HEK293T (cell line): ENCODE measurements at places on chromosomes 6 and 20.

- DNase-seq = no peak
These were observed 963.3 kb downstream of the KIF16B start for GRCh38 chr20:15609921-15610320.

DNA sequence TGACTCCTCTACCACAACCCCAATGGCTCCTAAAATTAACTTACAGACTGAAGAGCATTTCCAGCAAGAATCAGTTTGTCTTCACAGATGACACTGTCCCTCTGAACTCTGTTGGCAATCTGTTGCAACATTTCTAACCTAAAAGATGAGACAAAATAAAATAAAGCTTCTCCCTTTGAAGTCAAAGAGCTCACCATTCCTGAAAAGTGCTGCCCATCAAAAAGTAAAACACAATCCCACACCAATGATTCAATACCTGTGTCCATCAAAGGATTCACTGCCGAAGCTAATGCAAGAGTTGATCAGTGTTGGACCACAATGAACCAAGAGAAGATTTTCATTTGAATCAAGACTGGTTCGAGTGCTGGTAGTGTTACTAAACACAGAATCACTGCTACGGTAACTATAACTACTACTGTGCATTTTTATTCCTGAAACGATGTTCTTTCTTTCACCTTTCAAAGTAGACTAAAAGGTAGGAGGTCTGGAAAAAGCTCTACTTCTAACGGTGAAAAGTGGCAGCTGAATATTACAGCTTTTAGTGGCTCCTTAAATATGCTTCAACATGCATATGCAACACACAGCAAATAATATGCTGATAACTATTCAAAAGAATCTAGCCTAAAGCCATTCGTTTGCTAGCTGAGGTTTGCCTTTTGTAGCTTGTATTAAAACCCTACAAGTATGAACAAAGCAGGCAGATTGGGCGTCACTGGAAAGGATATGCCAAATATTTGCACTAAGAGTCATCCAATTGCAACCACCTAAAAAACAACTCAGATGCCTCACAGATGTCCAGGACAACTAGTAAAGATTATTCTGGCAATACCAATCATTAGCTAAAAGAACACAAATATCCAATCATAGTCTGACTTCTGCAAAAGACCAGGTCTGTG lies at the start of gene DST:
Gene DST, minus strand, starts transcription at position 524 of the 896 bp plus-strand sequence.
- DNase-seq = no peak

DNA sequence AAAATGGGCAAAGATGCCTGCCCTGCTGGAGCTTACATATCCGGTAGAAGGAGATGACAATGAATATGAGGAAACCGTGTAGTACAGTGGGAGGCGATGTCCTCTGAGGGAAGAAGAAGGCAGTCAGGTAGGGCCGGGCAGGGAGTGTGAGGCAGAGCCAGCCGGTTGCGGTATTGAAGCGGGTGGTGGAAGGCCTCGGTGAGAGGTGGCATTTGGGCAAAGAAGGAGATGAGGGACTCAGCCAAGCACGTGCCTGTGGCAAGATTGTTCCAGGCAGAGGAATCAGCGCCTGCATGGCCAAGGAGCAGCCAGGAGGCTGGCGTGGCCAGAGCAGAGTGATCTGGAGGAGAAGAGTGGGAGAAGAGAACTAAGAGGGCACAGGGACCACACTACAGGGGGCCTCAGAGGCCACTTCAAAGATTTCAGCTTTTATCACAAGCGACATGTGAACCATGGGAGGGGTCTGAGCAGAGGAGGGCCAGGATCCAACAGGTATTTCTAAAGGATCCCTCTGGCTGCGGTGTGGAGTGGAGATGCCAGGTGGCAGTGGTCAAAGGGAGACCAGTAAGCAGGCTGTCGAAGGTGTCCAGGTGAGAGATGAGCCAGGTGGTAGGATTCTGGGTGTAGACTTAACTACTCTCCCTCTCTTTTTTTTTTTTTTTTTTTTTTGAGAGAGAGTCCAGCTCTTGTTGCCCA lies 13.8 kb downstream of the MDFI start:
- no peak for DNase-seq

GRCh38 chr20:63156221-63156671 lies 59.7 kb downstream of the YTHDF1 start:
- no peak for DNase-seq

- peak; percentile 66 for DNase-seq
These were observed at the start of gene FAXC for GRCh38 chr6:99349171-99350141. TSS of gene FAXC (minus strand) at chr6:99349674. CDS start at chr6:99349372, 302 bp downstream.

GRCh38 chr20:45090481-45090880 lies 10.4 kb downstream of the KCNS1 start:
- no peak for DNase-seq

DNA sequence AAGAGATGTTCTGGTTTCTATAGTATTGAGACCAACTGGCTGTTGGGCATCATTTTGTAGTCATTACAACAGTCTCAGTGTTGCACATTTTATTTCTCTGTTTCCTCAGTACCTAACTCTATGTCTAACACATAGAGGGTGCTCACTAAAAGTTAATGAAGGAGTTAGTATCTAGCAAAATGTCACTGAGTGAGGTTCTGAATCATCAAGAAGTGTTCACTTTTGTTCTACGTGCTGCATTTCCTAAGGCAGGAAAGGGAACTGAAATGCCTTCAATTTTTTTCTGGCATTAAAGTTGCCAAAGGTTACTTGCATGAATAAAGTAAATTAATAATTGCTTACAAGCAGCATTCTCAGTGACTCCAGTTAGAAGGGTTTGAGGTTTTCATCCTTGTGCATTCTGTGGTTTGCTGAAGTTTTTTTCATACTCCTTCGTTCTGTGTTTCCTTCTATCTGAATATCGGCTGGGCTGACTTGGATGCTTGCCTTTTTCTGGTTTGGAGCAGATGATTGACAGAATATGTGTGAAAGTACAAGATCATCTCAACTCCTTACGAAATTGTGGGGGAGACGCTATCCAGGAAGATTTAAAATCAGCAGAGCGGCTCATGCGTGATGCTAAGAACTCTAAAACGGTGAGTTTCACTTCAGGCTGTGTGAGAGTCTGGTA lies 114.5 kb upstream of the SCGN start:
- DNase-seq = no peak

- no peak for DNase-seq
These were observed 127.0 kb downstream of the PAK5 start for GRCh38 chr20:9711872-9712271.

GRCh38 chr20:53336892-53337291 lies 256.7 kb downstream of the ZNF217 start:
- DNase-seq = no peak

DNA sequence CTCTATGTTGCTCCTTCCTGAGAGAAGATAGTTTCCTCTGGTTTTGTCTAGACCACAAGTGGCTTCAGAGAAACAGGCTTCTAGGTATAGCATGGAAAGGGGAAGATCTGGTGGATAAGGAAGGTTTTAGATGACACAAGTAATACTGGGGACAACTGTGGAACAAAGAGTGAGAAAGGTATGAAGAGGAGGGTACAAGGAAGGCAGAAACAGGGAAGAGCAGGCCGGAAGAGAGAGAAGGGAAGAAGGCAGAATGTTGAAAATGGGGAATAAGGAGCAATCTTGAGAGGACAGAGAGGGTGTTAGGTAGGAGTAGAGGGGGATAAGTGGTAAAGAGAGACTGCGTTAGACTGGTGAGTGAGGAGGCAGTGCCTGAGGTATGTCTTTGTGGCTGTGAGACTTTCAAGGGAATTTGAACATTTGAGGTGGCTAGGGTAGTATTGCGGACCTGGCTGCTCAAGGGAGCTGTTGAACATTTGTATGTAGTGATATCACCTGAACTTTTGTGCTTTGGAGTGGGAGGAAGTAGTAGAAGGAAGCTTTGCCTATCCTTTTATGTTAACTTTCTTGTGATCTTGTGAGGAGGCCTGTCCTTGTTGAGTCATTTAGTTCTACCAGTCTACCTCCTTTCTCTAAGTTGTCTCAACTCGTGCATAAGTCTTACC lies 69.5 kb downstream of the FOXO3 start:
- DNase-seq = no peak

- no peak for DNase-seq
These were observed 40.9 kb downstream of the DSTN start for GRCh38 chr20:17610566-17611289.

GRCh38 chr6:63975699-63976098 lies 340.1 kb downstream of the PHF3 start:
- DNase-seq = no peak

- no peak for DNase-seq
These were observed 35.4 kb upstream of the HFE start for GRCh38 chr6:26051665-26052310.

- peak; percentile 92 for DNase-seq
These were observed 23.0 kb upstream of the GTSF1L start for GRCh38 chr20:43749734-43750294.

DNA sequence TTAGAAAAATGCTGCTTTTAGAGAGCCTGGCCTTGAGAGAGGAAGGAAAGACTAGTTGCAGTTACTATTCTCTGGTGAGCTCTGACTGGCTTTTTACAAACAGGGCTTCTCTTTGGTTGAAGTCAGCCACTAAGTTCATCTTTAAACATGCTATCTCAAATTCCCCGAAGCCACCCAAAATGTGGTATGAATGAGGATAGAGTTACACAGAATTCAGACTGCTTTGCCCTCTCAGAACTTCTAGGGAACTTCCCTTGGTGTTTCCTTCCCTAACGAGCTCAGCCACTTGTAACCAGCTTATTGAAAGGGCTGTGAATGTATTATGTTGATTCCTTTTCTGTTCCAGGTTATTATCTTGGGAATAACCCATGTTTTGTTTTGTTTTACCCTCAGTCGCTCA lies 73.5 kb downstream of the EFHC1 start:
- no peak for DNase-seq

DNA sequence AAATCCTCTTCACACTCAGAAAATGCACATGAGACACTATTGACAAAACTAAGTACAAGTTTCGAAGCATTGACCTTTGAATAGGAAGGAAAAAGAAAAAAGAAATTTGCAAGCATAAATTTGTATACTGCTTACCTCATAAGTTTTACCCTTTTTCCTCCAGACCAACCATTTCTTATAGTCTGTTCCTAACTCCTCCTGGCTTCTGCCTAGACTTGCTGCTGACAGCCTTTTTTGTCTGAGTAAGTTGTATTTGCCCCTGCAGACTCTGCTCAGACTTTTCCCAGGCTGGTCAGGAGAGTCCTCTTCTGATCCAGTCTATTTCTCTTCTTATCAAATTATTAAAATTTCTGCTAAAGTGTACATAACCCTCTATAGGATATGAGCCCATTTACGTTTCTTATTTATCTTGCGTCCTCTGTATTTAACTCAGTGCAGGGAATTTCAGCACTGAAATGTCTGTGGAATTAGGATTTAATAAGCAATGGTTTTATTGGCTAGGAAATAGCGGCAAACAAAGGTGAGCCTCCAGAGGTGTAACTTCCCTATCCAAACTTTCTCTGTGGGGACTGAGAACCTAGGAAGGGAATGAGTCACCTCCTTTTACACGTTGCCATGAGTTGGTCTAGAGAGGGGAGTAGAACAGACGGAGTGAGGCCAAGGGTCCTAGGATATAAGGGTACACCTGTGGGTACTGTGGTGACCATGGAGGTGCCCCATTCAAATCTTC lies 207.1 kb upstream of the MARCKS start:
- no peak for DNase-seq

GRCh38 chr6:119241111-119241465 lies 108.5 kb downstream of the MAN1A1 start:
- DNase-seq = no peak

GRCh38 chr6:156662025-156662445 lies 115.1 kb upstream of the ARID1B start:
- peak; percentile 39 for DNase-seq

DNA sequence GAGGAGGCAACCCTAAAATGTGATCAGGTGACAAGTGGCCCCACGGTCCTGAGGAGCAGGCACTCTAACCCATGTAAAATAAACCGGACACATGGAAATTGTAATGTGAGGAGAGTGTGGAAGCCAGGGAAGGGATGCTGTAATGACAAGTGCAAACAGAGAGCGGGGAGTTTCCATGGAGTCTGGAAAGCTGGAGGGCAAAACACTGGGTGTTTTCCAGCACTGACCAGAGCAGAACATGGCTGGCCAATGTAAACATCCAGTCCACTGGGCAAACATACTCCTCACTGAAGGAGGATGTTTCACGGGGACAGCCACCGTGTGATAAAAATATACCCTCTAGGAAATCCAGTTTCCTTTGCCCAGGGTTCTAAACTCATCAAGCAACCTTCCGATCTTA lies 219.0 kb upstream of the JARID2 start:
- no peak for DNase-seq

DNA sequence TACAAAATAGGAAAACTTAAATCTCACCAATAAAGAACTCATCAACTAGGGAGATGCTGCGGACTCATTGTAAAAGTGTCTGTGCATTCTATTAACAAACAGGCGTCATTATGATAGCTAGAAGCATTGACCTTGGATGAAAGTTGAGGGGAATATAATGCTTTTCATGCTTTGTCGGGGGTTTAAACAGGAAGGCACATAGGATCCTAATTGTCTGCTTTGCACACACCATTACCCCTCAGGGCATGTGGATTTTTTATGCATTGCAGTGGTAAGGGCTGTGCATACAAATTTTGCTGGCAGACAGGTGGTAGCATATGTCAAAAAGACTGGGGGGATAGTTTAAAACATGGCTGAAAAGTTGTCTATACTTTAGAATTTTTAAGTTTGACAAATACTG lies 447.9 kb upstream of the PLCB4 start:
- DNase-seq = no peak

DNA sequence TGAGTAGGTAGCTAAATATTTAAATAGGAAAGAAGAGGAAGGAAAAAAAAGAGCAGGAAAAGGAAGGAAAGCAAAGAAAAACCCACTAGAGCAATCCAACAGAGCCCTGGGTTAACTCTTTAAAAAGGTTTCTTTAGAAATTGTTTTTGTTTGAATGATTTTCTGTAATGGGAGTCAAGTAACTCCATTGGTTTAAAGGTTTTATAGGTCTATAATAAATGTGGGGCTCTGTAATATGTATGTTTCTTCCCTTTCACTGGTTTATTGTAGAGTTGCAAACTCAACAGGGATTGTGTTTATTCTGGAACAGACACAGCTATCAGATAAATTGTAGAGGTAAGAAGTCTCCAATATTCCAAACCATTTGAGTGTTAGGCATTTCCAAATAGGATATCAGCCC lies 10.9 kb downstream of the PLEKHG1 start:
- no peak for DNase-seq

GRCh38 chr20:59829786-59830664 lies 103.4 kb downstream of the SYCP2 start:
- no peak for DNase-seq

DNA sequence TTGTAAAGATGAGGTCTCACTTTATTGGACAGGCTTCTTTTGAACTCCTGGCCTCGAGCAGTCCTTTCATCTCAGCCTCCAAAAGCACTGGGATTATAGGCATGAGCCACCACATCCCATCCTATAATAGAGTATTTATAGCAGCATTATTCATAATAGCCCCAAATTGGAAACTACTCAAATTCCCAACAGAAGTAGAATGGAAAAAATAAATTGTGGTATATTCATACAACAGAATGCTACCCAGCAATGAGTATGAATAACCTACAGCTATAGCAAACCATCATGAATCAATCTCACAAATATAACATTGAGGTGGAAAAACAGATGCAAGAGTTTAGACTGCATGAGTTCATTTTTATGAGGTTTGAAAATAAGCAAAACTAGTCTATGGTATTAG lies 84.8 kb upstream of the BTBD3 start:
- DNase-seq = no peak
